ENCODE measurements at places on chromosomes 5 and 9.
A peak's percentile ranks its signal among the peaks of the same experiment; 100 is the strongest.

GRCh38 chr9:129185991-129186390 lies 7.9 kb upstream of the IER5L start:
- DNase-seq: no peak

GRCh38 chr5:125372694-125373631 lies 626.5 kb upstream of the ZNF608 start:
- no peak for DNase-seq

- no peak for DNase-seq
Measured at GRCh38 chr9:87869082-87869481, 13.6 kb upstream of the SPATA31E1 start.

- DNase-seq: no peak
Measured at GRCh38 chr9:74775396-74775795, 112.3 kb downstream of the TRPM6 start.

GRCh38 chr9:98108531-98109031 lies 10.4 kb downstream of the TRIM14 start:
- DNase-seq: no peak

GRCh38 chr9:95005278-95006143 lies 279.0 kb downstream of the AOPEP start:
- no peak for DNase-seq

DNA sequence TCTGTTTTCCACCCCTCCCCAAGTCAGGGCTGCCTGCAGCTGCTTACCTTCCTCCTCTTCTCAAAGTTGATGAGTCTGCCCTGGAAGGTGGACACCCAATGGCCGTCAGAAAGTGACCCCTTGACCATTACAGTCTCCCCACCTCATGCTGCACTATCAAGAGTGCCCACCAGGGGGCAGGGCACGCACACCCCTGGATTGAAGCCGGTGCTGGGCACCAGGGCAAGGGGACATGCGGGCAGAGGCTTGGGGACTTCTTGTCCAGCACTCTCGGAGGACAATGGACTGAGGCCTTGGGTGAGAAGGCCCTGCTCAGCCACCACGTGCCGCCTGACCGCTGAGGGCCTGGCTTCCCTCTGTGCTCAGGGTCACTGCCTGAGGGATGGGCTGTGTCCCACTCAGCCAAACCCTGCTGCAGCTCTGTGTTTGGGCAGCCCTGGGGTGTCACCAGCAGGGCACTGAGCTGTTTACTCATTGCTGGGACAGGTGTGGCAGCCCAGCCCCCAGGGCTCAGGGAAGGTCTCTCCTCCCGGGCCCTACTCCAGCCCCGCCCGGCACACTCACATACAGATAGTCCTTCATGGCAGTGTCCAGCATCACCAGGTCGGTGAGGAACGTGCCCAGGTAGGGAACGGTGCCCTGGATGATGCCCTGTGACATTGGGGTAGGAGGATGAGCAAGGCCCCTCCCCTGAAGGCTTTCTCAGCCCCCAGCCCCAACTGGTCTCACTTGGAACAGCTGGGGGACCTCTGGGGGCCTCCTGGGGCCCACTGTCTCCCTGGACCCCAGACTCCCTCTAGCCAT lies 17.7 kb downstream of the RALGDS start:
- DNase-seq: no peak

DNA sequence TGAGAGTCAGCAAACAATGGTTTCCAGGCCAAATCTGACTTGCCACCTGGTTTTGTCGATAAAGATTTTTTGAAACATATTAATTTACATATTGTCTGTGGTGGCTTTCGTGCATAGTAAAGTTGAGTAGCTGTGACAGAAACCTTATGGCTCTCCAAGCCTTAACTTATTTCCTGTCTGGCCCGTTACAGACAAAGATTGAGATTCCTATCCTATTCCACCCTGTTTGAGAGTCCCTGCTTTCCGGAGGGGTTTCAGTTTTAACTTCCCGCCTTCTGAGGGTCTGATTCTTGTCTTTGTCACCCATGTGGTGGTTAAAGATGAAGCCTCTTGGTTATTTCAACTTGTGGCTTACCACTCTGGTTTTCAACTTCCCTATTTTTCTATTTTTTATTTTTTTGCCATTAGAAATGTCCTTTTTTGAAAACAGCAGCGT lies 11.4 kb downstream of the OTULIN start:
- DNase-seq: no peak

GRCh38 chr5:152379331-152379730 lies 25.7 kb downstream of the NMUR2 start:
- DNase-seq: no peak

- no peak for DNase-seq
Measured at GRCh38 chr9:16784002-16784401, 86.5 kb downstream of the BNC2 start.

DNA sequence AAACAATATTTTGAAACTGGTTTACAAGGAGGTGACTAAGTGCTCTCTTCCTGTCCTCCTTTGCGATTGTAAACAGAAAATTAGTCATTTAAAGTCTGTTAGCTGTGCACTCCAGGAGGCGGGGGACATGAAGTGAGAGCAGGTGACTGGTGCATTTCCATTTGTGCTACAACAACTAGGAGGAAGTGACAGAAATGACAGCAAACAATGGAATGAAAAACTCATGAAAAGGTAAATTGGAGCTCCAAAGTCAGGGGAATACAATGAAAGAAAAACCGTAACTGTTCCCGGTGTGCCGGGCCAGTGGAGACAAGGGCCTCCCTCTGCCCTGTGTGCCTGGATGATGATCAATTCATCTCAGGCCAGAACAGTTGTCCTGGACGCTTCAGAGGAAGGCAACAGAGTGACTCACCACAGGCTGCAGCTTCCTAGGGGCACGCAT lies 439.9 kb downstream of the GADD45G start:
- no peak for DNase-seq

- no peak for DNase-seq
Measured at GRCh38 chr5:56922922-56923321, 13.5 kb downstream of the SETD9 start.

DNA sequence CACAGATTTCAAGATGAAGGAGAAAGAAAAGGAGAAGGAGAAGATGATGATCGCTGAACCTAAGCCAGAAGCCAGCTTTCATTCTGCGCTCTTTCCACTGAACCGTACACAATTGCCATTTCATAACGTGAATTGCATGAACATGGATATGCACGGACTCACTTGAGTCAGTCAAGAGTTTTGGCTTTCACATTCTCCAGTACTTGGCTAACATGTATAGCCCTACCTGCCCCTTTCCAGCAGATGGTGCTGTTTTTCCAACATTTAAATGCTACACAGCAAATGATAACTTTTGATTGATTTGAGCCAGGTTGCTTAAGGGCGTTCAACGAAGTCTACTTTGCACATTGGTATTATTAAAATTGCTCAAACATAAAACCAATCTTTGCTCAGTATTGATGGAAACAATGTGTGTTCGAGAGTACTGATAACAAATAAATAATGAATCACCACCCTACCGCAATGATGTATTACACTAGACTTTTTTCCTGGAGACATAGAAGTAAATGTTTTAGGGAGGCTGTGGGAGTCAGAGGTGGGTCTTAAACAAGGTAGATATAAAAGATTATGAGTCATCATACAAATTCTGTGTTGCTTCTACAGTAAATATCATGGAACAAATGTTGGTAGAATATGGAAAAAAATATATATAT lies 196.4 kb downstream of the TRPM3 start:
- no peak for DNase-seq

GRCh38 chr9:312596-313320 lies 98.1 kb downstream of the DOCK8 start:
- DNase-seq: no peak

GRCh38 chr5:154743812-154744211 lies 11.4 kb upstream of the LARP1 start:
- no peak for DNase-seq

GRCh38 chr5:62168506-62169281 lies 137.3 kb upstream of the KIF2A start:
- no peak for DNase-seq

DNA sequence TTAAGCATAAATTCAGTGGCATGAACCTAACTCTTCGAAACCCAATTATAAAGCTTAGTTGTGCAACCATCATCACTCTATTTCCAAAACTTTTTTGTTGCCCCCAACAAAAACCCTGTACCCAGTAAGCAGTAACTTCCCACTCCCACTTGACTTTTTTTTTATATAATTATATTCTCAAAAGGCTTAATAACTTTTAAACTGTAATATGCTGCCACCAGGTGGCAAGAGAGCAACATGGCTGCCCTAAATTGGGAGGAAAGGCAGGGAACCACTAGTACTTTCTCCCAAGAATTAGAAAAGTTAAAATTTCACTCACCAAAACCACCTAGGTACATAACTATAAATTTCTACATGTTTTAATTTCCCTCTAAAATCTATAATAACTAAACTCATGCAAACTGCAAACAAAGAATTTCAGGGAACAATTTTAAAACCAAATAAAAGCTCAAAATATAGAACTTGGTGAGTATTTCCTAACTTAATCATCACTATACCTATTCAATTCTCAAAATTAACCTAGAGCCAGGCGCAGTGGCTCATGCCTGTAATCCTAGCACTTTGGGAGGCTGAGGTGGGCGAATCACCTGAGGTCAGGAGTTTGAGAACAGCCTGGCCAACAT lies 50.2 kb upstream of the RNF38 start:
- DNase-seq: no peak

GRCh38 chr5:132102101-132102701 lies 28.6 kb downstream of the CSF2 start:
- no peak for DNase-seq

GRCh38 chr5:41748631-41749030 lies 121.6 kb downstream of the OXCT1 start:
- peak; percentile 5 for DNase-seq

- no peak for DNase-seq
Measured at GRCh38 chr9:4680173-4680525, 780 bp downstream of the CDC37L1 start.

- DNase-seq: no peak
Measured at GRCh38 chr9:7533376-7534090, 266.0 kb downstream of the DMAC1 start.

GRCh38 chr5:111495159-111495558 lies 17.2 kb downstream of the STARD4 start:
- no peak for DNase-seq

DNA sequence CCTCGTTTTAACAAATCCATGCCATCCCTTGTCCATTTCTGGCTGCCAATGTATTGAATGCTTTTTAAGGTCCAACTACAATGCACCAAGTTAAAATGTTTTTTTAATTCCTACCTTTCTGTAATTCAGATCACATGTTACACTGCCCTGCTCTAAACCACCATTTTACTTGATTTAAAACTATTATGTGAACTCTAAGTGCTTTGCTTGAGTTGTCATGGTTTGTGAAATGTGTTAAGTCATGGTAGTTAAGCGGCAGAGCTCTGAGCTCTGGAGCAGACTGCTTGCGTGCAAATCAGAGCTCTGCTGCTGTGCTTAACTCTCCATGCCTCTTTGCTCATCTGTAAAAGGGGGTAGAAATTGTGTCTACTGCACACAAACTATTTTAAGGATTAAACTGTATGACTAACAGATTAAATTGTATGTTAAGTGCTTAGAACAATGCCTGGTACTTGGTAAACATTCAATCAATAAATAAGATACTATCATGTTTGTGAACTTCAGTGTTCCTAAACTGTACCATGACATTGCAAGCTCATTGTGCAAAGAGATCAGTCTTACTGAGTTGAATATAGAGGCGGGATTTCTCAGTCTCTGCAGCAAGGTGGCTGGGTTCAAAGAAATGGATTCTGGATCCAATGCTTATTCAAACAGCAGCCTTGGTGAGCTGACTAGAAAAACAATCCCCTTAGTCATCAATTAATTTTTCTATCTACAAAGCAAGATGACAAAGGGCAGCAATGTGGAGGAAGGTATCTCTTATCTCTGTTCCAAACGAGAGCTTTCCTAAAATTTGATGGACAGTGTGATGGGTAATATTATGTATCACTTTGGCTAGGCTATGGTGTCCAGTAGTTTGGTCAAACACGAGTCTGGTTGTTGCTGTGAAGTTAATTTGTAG lies 16.1 kb upstream of the CMBL start:
- no peak for DNase-seq

GRCh38 chr5:139655727-139656271 lies 7.7 kb downstream of the CXXC5 start:
- DNase-seq: no peak

- DNase-seq: no peak
Measured at GRCh38 chr9:21060919-21061561, 16.7 kb downstream of the IFNB1 start.

GRCh38 chr9:89853931-89854330 lies 249.1 kb downstream of the GADD45G start:
- no peak for DNase-seq

GRCh38 chr9:126875756-126876510 lies 15.5 kb downstream of the ZBTB34 start:
- no peak for DNase-seq

GRCh38 chr5:107149243-107150005 lies 521.3 kb downstream of the EFNA5 start:
- DNase-seq: no peak

- DNase-seq: no peak
Measured at GRCh38 chr9:130536701-130537107, 42.7 kb upstream of the FUBP3 start.

DNA sequence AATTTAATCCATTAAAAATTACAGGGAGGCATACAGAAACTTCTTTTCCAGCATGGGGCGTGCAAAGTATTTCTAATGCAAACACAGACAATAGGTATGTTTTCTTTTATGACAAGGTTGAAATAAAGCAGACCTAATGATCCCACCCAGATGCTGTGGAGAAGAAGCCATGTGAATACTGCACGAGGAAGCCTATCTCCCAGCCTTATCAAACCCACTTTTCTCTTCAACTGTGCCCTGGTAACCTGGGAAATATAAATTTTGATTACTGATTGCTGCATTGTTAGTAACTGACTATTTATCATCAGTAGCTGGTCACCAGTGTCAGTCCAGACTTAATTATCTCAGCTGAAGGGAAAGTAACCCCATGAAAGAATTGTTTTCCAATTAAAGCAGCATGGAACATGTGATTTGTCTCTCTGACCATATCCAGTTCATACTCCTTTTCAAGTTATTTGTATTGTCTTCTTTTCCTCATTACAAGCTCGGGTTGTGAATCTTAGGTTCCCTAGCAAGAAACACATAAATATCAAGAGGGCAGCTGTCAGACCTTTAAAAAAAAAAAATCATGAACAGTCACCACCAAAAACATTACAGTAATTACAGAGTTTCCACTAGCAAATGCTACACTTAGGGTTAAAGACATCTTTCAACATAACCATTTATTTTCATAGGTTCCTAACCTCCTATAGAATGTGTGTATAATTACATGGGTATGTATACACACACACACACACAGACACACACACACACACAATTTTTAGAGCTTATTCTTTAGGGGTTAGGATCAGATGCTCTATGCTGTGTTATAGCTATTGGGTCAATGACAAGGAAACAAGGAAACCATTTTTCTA lies 50.3 kb downstream of the SEMA6A start:
- DNase-seq: no peak

- no peak for DNase-seq
Measured at GRCh38 chr5:126482591-126482990, 59.4 kb downstream of the GRAMD2B start.

DNA sequence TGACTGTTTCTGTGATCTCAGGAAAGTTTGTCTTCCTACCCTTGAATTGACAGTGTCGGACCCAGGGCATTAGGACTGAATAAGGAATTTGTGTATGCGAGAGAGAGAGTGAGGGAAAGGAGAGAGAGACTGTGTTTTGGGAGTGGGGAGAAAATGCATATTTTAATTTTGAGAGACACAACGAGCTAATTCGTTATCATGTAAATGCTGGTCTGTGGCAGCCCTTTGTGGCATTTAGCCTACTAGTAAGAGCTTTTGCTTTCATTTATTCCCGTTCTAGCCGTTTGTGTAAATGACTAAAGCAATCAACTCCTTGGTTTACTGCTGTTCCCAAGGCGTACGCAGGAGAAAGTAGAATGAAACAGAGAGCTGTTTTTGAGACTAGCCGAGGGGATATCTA lies 79.8 kb upstream of the MAMDC2 start:
- DNase-seq: no peak

Measured in stimulated activated CD8-positive, alpha-beta memory T cell treated with anti-CD3 and anti-CD28 coated beads, Interleukin-2, amount 100 ng/mL, for 48 hours (primary cell).